ENCODE measurements at places on chromosomes 4 and X.

GRCh38 chr4:111873801-111874200 lies 271.5 kb upstream of the FAM241A start:
- no peak for DNase-seq

GRCh38 chrX:124415115-124415800 lies 68.9 kb downstream of the SH2D1A start:
- DNase-seq, result no peak

- peak; percentile 63 for DNase-seq
These were observed 5.1 kb downstream of the RTL5 start for GRCh38 chrX:72126539-72127140.

GRCh38 chr4:123555807-123556273 lies 159.2 kb downstream of the SPRY1 start:
- DNase-seq, result peak; percentile 16

- DNase-seq, result peak; percentile 48
These were observed 68.7 kb downstream of the NSD2 start for GRCh38 chr4:1939664-1940509.

DNA sequence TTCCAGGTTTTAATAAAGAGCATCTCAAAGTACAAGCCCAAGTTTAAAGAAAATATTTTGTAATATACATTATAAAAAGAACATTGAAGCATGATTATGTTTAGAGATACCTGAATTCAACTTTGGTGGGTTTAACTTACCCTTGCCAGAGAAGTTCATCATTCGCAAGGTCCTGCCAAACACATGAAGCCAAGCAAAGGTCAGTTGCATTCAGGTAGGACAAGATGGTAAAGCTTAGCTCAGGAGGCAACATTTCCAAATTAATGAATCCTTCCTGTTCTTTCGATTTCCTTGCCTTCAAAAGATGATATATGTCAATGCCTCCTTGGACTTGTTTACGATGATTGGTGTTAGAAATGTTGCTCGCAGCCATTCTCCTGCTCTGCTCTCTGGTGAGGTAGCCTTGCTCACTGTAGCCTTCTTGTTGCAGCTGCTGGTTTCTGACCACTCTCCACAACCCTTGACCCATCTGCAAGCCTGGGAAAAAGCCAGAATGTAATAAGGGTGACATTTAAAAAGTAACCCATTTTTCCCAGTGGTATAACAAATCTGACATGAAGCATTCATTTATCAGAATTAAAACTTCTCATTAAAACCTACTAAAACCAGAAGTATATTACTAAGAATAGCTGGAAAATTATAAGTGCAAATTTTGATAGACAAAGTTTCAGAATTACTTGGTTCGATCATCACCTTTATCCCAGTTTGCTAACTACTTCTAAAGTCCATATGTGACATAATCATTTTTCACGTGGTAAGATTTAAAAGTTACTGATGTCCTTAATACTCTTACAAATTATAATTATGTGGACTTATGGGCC lies 20.6 kb downstream of the FBXO8 start:
- no peak for DNase-seq

- DNase-seq, result no peak
These were observed 16.7 kb upstream of the FRAS1 start for GRCh38 chr4:78040431-78040830.

GRCh38 chrX:130084631-130085237 lies 25.6 kb downstream of the ELF4 start:
- no peak for DNase-seq

GRCh38 chr4:10959586-10959985 lies 275.0 kb upstream of the CLNK start:
- no peak for DNase-seq

DNA sequence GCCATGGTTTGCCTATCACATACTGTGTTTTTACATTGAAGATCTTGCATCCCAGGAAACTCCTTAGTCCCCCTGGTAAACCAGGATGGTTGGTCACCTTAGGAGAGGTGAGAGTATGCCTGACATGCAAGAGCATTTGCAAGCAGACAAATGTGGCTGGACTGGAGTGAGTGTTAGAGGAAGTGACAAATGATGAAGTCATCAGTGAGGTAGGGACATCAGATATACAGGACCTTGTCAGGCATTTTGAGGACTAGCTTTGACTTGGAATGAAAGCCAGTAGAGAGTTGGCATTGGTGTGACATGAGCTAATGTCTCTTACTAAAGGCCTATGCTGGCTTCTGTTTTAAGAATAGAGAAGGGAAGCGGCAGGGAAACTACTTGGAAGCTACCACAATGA lies 124.9 kb downstream of the FRMPD4 start:
- no peak for DNase-seq

GRCh38 chrX:12278151-12278550 lies 139.9 kb downstream of the FRMPD4 start:
- DNase-seq, result no peak

DNA sequence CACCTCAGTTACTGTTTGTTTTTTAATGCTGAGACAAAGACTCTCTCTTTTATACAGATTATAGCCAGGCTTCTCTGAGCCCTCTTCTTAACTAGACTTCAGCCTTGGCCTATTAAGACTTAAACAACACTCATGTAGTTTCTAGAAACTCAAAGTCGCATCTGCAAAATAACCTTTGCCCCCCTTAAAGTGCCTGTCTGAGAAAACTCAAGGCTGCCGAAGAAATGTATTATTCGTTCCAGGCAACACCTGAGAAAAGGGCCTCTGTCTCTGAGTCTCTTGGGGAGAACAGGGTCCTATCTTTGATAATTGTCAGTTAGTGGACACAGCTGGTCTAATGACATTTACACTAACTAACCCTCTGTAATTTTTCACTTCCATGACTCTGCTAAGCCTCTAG lies 60.8 kb upstream of the HPGD start:
- DNase-seq, result no peak

DNA sequence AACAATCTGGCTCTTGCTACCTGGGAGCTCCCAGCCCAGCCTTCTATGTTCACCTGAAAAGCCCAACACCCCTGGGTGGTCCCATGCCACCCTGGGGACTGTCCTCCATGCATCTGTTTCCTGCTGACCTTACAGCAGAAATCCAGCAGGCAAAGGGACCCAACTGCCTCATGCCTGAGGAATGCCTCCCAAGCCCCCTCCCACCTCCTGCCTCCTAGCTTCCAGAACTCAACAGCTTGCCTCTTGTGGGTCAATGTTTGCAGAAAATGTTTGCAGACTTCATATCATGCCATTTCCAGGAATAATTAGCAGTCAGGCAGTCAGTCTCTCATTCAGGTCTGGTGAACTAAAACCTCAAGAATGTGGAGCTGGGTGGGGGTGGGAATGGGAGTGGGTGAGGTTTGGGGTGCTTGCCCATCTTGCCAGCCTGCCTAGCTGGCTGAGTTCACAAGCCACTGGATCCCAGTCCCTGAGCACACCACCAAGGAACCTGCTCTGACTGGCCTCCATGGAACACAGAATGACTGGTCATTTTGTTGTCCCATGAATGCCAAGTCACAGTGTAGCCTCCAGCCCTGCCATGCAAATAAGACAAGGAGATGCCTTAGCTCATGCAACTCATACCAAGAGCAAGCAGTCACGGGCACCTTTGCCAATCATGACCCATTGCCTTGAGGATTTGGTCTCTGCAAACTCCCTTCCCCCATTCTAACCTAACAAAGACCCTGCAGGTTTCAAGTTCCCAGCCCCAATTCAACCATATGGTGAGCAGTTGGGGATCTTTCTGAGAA lies 12.1 kb upstream of the PLAC1 start:
- DNase-seq, result peak; percentile 7

DNA sequence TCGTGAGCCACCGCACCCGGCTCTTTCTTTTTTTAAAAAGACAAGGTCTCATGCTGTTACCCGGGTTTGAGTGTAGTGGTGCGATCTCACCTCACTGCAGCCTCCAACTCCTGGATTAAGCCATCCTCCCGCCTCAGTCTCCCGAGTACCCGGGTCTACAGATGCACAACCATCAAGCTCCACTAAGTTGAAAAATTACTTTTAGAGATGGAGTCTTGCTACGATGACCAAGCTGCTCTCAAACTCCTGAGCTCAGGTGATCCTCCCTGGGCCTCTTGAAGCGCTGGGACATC lies 2.0 kb downstream of the SLC25A6 start:
- DNase-seq, result no peak

DNA sequence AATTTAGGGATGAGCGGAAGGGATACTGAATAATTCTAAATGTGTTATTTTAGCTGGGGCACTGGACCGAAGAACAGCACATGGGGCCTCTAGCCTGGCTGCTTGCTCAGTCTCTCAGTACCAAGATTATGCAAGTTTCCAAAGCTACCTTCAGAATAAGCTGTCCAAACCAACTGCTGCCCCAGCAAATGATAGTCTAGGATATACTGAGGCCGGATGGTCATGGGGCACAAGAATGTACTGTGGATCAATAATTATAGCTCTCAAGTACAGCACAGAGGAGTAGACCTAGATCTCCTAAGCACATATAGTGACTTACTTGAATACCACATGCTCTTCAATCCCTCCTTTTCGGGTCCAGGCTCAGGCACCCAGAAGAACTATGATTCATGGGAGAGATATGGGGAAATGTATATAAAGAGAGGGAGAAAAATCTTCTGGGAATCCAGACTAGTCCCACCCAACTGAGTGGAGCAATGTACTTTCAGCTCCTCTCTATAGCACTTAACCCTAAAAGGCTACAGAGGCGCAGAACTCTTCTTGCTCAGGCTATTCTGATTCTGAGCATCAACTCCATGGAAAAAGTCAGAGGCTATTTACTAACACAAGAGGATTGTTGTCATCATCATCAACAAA lies 160.3 kb upstream of the GPC4 start:
- DNase-seq, result no peak

DNA sequence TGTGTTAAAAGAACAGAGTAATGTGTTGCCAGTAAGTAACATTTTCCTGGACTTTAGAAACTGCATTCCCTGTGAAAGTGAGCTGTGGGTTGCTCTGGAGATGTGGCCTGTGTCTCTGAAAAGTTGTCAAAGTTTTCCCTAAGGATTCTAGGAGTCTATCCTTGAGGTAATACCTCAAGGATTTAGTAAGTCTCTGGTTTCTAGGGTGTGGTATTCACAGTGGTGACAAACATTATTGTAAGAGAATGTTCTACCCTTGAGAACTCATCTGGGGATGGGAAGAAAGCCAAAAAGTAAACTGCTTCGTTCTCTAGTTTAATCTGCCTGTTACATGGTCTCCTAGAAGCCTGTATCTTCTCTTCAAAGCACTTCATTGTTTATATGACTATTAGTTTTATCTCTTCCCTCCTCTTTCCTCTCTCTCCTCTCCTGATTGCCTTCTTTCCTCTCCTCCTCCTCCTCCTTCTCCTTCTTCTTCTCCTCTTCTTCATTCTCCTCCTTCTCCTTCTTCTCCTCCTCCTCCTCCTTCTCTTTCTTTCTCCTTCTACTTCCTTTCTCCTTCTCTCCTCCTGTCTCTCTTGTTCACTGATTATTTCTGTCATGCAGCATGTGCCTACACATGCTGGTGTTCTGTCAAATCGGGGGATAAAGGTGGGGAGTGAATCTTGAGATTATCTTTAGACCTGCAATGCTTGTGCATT lies 321.3 kb downstream of the PTTG2 start:
- DNase-seq, result no peak

- no peak for DNase-seq
These were observed 74.3 kb downstream of the DCHS2 start for GRCh38 chr4:154417373-154417673.

GRCh38 chrX:27276751-27277150 lies 186.4 kb downstream of the PPP4R3C start:
- no peak for DNase-seq

- peak; percentile 9 for DNase-seq
These were observed 140.4 kb downstream of the SLC10A7 start for GRCh38 chr4:146381263-146381872.

- peak; percentile 91 for DNase-seq
These were observed 22.5 kb downstream of the MED28 start for GRCh38 chr4:17636696-17637622.

- no peak for DNase-seq
These were observed 328.7 kb downstream of the EPHA5 start for GRCh38 chr4:65341557-65341956.

GRCh38 chr4:5954056-5954760 lies 61.3 kb upstream of the CRMP1 start:
- no peak for DNase-seq

DNA sequence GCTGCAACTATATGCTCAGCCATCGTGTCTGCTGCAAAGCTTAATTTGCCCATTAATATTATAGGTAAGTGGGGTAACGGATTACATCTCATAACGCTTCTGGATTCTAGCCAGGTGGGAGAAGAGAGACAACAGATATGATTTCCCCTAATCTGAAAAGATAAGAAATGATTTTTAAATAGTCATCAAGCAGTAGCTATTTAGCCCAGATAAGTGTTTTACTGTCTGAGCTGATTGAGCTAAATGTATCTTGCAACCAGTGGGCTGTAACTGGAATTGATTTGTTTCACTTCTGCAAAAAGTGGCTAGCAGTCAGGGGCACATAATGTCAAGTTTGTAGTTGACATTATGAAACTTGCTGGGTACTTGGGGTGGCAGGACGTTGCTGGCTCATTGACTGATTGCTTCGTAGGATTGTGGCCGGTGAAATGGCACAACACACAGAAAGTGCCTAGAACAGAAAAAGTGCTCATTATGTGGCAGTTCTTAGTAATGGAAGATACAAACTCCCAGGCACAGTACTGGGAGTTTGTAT lies 18.5 kb downstream of the LAP3 start:
- DNase-seq, result no peak

DNA sequence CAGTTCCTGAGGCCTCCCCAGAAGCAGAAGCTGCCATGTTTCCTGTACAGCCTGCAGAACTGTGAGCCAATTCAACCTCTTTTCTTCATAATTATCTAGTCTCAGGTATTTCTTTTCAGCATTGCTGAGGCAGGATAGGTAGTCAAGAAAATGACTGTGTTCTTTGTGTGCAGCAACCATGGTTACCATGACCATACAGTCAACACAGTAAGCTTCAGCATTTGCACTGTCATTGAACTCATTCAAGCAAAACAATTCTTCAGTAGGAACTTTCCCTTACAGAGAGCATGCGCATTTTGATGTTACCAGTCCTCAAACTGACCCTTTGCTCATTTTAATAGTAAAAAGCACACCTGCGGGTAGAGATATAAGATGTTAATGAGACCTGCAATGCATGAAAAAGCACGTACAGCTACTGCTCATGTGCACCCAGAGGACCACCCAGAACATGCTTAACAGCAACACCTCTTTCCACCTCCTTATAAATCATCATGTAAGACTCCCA lies 180.8 kb downstream of the PRKX start:
- DNase-seq, result no peak

GRCh38 chr4:150782311-150782710 lies 200.4 kb downstream of the MAB21L2 start:
- DNase-seq, result no peak

- DNase-seq, result no peak
These were observed 51.9 kb downstream of the CPZ start for GRCh38 chr4:8644461-8644891.

DNA sequence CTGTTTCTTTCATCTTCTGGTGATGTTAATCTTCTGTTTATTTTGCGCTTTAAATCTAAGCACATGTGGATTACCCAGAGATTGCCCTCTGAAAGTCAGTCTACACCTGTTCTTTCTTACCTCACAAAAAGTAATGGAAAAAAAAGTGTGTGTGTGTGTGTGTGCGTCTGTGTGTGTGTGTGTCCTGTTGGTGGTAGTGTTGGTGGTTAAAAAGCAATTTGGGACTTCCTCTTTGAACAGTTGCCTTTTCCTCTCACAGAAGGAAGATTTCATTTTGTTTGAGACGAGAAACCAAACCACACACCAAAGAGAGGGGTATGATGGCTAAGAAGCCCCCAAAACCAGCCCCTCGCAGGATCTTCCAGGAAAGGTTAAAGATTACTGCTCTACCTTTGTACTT lies at the start of gene STAP1:
Gene STAP1, plus strand, starts transcription at position 235 of the 400 bp plus-strand sequence. Its CDS starts 83 bp downstream, at position 318.
- DNase-seq, result no peak
